CD4-positive, alpha-beta T cell treated with Interleukin-15 for 1 hour (primary cell): ENCODE measurements at places on chromosomes 1 and 21.

- DNase-seq = no peak
Observed at GRCh38 chr21:16587681-16588375, 858.0 kb downstream of the USP25 start.

- no peak for DNase-seq
Observed at GRCh38 chr1:235014756-235015155, 113.9 kb downstream of the TOMM20 start.

- no peak for DNase-seq
Observed at GRCh38 chr1:86788300-86789206, 84.2 kb downstream of the SH3GLB1 start.

DNA sequence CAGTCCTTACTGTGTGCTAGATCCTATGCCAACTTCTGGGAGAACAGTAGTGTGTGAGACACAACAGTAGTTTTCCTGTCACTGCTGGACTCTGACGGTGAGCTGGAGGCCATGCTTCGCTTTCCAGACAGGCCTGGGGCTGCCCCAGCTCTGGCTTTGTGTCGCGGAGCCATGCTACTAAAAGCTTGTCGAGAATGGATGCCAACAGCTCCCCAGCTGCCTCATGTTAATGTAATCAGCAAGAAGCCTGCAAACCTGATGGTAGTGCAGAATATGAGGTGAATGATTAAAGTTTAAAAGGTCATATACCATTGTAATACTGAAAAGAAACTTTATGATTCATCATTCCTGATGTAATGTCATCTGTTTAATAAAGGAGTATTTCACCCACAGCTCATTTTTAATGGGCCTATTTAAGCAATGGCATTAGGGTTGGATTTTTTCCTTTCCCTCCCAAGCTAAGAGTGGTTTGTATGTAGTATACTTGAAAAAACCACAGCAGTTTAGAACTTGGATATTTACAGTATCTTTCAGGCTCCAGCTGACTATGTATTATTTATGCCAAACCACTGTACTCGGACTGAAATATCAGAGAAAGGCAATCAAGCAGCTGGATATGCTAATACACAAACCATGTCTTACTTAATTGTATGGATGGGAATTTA is 343.0 kb downstream of the NUF2 start:
- DNase-seq = no peak

GRCh38 chr1:212915245-212916091 is 34.9 kb upstream of the VASH2 start:
- DNase-seq = no peak

- peak; percentile 85 for DNase-seq
Observed at GRCh38 chr1:25608488-25609178, 8.0 kb upstream of the MAN1C1 start.

GRCh38 chr1:6927626-6928025 is 142.4 kb downstream of the CAMTA1 start:
- no peak for DNase-seq

- no peak for DNase-seq
Observed at GRCh38 chr1:174219606-174220370, 60.5 kb downstream of the RABGAP1L start.

DNA sequence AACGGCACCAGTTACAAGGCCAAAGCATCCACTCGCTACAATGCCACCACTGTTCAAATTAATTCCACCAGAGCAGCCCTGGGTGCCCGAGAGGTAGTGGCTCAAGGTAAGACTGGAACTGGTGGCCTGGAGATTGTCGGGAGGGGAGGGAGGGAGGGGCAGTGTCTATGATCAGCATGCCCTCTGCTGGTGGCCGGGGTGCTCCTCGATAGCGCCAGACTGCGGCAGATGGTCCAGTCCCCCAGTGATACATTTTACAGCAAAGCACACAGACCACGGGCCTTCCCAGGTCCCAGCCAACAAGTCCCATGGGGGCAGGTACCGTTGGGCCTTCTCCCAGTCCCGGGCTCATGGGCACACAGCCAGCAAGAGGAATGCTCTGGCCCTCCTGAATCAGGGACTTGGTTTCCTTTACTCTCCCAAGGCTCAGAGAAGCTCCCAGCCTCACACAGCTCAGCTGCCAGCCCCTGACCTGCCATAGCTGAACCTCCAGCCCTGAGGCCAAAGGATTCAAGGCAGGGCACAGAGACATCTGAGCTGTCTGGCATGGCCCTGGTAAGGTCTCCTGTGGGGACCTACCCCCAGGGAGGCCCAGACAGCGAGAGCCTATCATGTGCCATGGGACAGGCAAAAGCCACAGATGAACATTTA is 15.3 kb downstream of the ACOT7 start:
- DNase-seq = no peak

GRCh38 chr1:8603220-8603616 is 214.2 kb downstream of the RERE start:
- DNase-seq = no peak

- no peak for DNase-seq
Observed at GRCh38 chr1:184472136-184472535, 85.3 kb downstream of the C1orf21 start.

GRCh38 chr1:156498432-156499193 is 2.0 kb downstream of the MEF2D start:
- DNase-seq = no peak

- no peak for DNase-seq
Observed at GRCh38 chr1:202762019-202762418, 46.2 kb downstream of the KDM5B start.

GRCh38 chr1:149849947-149850360 is 49.4 kb upstream of the BOLA1 start:
- DNase-seq = no peak

GRCh38 chr1:84988588-84988987 is 8.3 kb downstream of the MCOLN2 start:
- no peak for DNase-seq

DNA sequence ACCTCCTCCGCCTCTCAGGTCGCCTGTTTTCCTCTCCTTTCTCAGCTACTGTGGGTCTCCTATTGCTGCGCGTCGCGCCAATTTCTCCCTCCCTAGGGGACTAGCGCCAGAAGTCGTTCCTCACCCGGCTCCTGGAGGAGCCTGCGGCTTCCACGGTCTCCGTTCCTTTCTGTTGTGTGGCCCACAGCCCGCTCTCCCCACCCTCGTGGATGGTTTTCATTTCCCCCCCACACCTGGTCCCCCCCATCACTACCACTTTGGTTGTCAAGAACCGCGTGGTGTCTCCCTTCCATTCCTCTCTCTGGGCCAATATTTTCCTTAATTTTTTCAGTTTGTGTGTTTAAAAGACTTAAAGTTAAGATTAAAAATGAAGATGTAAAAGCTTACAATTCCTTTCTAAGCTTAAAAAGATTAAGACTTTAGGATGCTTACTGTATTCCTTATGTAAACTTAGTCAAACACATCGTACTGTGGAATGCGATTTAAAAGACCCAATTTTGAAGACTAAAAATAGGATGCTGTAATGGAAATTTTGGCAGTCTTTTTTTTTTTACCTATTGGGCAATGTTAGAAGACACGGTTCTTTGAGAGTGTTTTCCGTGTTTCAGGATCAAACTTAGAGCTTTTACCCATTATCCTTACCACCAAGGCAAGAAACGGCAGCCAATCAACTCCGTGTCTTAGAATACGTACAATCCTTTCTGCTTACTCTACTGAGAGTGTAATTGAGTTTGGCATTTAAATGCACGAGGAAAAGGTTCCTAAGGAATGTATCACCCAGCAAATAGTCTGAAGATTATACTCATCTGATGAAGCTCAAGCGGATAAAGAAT is 773 bp downstream of the CNST start:
- DNase-seq = no peak

GRCh38 chr1:166479052-166479631 is 312.3 kb upstream of the FAM78B start:
- peak; percentile 19 for DNase-seq

DNA sequence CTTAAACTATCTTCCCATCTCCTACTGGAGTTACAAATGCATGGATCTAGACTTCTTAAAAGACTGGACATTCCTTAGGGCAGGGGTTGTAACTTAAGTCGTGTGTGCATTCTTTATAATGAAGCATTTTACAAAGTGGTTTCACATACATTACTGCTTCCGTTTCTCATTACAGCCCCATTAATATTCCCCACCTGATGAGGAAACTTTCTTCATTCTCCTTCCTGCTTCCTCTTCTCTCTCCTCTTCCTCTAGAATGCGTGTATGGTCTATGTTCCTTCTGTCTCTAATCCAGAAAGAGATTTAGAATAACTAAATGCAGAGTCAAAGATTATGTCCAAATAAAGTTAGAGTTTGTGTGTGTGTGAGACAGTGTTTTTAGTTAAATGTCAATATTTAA is 1.8 kb upstream of the CAP1 start:
- no peak for DNase-seq

DNA sequence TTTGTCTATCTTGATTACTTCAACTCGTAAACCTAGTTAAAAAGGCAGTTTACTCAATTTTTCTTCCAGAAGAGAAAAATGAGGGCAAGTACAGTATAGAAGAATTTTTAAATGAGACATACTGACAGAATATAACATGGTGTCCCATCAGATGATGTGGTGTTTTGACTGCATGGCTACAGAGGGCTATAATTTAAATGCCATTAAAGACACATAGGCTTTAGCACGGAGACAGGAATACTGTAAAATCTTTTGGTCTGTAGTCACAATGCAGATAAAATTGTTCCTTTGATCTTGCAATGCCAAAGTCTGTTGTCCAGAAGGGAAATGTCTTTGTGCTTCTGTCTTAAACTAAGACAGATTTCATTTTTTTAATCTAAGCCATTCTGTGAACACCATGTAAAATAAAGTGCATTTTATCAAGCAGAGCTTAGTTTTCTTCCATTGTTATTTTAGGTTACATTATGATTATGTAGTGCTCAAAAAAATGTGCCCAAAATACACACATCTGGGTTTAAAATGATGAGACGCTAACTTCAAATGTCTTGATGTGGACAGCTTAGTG is 249.6 kb downstream of the PTPRC start:
- DNase-seq = no peak
